Thymus (tissue), 14 donors: ENCODE measurements at places on chromosomes 13 and 19.

- no peak for DNase-seq
Observed at GRCh38 chr19:29370276-29370675, 155.5 kb upstream of the VSTM2B start.

DNA sequence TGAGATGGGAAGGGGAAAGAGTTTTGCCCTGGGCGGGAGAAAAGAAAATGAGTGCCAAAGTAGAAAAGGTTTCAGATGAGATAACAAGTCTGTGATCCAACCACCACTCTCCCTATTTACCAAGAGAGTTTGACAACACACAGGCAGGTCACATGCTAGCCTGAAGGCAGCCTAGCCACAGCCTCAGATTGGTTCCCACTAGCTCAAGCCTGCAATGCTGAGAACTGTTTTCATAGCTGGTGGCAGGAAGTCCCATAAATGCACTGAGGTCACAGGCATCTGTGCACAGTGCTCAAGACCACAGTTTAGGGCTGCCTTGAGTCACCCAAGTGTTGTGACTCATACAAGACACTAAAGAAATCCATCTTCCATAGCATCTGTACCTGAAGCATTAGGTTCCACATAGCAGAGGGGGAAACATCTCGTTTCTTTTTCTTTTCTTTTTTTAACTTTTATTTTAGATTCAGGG is 18.5 kb upstream of the POP4 start:
- DNase-seq: no peak

GRCh38 chr19:54035215-54036178 is 28.2 kb downstream of the VSTM1 start:
- no peak for DNase-seq

GRCh38 chr19:35860818-35861639 is 4.3 kb downstream of the KIRREL2 start:
- DNase-seq: no peak
